ENCODE measurements at places on chromosomes 7 and 10.

- DNase-seq = no peak
Observed at GRCh38 chr7:83956104-83956503, 238.5 kb downstream of the SEMA3A start.

- DNase-seq = no peak
Observed at GRCh38 chr7:130346941-130347340, 2.3 kb downstream of the CPA5 start.

DNA sequence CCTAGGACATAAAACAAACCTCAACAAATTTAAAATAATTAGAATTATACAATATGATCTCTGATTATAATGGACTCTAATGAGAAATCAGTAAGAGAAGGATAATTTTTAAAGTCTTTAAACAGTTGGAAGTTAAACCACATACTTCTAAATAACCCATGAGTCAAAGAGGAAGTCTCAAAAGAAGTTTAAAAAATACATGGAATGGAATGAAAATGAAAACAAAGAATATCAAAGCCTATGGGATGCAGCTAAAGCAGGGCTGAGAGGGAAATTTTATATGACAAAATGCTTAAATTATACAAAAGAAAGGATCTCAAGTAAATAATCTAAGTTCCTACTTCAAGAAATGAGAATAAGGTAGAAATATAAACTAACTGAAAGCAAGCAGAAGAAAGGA is 460.5 kb downstream of the RPS24 start:
- DNase-seq = no peak

GRCh38 chr7:32942415-32943251 is 14.6 kb upstream of the FKBP9 start:
- DNase-seq = peak; percentile 88

GRCh38 chr7:11332865-11333228 is 359.2 kb downstream of the PHF14 start:
- no peak for DNase-seq

GRCh38 chr10:23695825-23696420 is 257.0 kb downstream of the OTUD1 start:
- DNase-seq = no peak

GRCh38 chr7:52475001-52475582 is 560.3 kb upstream of the POM121L12 start:
- DNase-seq = no peak

GRCh38 chr7:27176962-27177794 is 3.1 kb upstream of the HOXA10 start:
- no peak for DNase-seq

GRCh38 chr7:44401692-44402091 is 76.3 kb upstream of the CAMK2B start:
- DNase-seq = no peak

DNA sequence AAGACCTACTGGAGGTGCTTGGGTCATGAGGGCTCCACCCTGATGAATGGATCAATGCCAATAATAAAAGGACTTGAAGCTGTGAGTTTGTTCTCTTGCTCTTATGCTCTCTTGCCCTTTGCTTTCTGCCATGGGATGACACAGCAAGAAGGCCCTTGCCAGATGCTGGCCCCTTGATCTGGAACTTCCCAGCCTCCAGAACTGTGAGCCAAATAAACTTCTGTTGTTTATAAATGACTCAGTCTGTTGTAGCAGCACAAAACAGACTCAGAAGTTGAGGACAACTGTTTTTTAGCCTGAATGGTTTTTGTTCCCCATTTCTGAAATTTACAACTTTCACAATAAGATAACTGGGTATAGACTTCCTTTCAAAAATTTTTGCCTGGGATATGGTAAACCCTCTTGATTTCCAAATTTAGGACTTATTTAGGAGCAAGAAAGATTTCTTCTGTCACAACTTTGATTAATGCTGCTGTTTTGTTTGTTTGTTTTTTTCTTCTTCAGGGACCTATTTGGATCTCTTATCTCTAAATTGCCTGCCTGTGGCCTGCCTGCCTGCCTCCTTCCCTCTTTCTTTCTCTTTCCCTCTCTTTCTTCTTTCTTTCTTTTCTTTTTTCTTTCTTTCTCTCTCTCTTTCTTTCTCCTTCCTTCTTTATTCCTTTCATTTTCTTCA is 12.1 kb downstream of the ENTPD1 start:
- DNase-seq = no peak

GRCh38 chr7:22173685-22174573 is 183.0 kb downstream of the RAPGEF5 start:
- no peak for DNase-seq

GRCh38 chr7:115933471-115933870 is 97.1 kb downstream of the TFEC start:
- DNase-seq = no peak

GRCh38 chr7:93315896-93316295 is 83.7 kb downstream of the VPS50 start:
- DNase-seq = no peak

- DNase-seq = no peak
Observed at GRCh38 chr7:56537952-56538351, 421.7 kb upstream of the NUPR2 start.

DNA sequence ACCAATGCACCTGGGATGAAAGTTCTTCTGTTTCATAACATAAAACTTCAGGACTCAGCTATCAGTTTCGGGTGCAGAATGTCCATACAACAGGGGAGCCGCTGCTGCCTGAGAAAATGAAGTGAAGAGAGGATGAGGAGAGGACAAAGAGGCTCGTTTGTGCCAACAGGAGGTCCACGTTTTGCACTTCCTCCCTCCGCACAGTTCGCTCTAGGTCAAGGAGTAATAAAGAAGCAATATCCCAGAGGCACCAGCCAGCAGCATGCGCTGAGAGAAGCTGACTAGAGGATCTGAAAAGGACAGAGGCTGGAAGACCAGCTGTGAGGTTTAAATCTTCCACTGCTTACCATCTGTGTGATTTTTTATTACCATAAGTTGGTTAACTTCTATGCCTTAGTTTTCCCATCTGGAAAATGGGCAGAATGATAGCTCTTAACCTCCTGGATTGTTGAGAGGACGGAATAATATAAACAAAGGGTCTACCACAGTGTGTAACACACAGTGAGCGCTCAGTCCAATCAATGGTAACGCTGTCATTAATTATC is 709 bp downstream of the GPAM start:
- DNase-seq = no peak

DNA sequence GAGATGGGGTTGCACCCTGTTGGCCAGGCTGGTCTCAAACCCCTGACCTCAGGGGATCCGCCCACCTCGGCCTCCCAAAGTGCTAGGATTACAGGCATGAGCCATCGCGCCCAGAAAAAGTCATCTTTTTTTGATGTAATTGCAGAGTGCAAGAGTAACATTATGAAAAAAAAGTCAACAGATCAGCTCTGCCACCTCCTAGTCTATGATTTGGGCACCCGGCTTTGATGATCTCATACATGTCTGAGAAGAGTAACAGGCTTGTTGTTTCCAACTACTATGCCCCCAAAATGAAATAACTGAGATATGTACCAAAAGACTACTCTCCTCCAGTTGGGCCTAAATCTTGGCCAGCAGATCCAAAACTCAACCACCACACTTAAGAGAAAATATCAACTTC is 40.8 kb downstream of the VOPP1 start:
- no peak for DNase-seq

GRCh38 chr10:99429517-99430095 is 818 bp downstream of the GOT1 start:
- no peak for DNase-seq

DNA sequence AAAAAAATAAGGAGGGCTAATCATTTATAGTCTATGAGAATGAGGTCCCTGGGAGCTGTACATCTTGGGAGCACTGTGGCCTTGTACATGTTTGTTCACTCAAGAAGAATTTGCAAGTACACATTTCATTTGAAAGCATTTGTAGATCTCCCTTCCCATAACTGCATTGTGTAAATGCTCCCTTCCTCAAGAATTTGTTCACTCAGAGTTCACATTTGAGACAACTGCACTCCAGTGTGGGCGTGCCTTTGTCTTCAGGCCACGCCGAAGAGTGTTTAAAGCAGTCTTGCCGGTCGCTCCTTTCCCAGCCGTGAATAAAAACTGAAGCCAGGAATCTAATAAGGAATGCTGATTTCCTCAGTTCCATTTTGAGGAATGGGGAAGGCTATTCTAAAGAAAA is 291.1 kb upstream of the LYZL1 start:
- no peak for DNase-seq

DNA sequence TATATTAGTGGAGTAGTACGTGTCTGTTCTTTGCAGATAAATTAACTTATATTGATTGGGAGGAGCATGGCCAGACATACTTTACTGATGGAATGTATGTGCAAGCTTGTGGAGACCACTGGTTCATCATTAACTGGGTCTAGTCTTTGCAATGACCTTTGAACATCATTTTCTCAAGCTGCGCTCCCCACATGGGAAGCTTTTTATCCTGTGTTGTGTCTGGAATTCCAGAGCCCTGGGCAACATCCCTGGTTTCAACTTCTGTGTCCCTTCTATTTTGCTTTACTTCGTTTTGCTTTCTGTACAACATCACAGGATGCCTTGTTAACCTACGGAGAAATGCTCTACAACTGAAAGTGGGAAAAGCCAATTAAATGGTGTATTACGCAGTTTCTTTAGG is 38.3 kb downstream of the MACROH2A2 start:
- DNase-seq = no peak

DNA sequence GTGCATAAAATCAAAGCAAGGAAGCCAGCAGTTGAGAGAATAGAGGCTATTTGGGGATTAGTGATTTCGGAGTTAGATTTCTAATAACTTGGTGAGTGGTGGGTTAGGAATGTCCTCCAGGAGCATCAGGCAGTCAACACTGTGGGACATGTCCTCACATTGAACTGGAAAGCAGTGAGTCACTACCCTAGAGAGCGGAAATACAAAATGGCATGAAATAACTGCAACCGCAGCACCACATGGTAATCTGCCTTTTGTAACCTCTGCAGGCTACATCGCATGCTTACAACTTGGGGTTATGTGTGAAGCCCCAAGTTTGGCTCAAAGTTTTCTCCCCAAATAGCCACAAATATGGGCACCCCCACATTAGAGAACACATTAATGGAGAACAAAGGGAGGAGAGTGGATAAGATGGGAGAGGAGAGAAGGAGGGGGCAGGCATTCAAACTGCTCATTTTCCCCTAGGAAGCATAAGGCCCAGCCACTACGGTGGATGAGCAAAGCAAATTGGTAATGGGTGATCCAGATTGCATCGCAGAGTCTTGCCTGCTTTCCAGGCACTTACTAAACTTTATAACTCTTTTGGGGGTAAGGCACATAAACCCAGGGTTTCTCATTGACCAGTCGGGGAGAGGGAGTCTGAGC is 22.0 kb upstream of the SLF2 start:
- no peak for DNase-seq

GRCh38 chr7:132491391-132491945 is 84.8 kb downstream of the PLXNA4 start:
- no peak for DNase-seq

DNA sequence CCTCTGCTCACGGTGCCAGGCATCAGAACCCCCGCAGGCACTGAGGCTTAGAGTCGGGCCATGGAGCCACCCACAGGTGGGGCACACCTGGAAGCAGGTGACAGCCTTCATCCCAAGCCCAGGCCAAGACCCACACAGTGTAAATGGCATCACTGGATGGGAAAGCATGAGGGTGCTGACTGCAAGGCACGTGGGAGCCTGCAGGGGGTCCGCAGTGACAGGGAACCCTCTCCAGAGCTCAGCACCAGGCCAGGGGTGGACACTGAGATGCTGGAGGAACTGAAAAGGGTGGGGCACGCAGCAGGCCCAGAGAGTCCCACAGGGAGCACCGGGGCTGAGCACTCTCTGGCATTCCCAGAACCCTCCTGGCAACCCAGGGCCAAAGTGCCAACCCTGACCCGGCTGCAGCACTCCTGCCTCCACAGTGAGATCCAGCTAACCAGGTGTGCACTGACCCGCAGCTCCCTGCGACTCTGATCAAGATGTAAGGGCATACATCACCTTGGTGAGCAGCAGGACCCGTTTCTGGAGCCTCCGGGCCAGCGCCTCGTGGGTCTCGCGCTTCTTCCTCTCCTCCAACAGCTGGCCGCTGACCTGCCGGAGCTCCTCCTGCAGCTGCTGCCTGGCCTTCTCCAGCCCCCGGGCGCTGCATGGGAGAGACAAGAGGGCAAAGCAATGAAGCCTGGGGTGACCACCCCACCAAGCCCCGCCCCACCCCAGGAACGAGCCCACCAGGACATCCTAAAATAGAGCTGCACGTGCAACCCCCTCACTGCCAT is 163.9 kb downstream of the MAD1L1 start:
- DNase-seq = no peak

DNA sequence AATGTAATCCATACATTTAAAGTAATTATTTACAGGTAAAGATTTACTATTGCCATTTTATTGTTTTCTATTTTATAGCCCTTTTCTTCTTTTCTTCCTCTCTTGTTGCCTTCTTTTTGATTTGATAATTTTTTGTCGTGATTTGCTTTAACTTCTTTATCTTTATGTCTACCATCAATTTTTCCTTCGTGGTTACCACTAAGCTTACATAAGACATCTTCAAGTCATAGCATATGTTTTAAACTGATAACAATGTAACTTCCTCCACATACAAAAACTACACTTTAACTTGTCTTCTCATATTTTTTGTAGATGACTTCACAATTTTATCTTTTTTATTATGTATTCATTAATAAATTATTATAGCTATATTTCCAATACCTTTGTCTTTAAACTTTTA is 316.6 kb downstream of the PLXDC2 start:
- no peak for DNase-seq

DNA sequence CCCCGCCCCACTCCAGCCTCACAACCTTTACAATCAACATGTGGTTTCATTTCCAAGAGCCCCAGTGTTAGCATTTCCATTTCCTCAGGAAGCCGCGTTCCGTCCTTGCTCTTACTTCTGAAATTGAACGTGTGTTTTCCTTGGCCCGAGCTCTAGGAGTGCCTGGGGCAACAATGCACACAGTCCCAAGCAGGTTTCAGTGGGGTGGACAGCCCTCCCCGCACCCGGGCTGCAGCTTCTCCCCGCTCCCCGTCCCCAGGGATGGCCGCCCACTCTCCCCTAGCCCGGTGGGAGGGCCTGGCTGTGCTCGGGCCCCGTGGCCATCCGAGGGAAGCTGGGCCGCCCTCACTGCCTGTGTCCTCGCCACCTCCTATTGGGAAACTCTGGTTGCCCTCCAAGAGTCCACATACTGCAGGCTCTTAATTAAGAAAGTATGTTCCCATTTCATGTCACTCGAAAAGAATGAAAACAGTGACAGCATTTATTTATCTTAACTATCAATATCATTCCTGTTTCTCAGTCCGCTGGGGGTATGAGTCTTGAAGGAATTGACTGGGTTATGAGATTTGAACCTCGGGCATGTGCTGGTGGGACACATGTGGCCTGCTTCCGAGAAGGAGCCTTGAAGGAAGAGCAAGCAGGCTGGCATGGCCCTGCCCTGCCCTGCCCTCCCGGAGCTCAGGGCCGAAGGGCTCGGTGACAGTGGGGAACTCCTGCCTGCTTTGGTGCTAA is 163.8 kb downstream of the GRK5 start:
- DNase-seq = no peak

DNA sequence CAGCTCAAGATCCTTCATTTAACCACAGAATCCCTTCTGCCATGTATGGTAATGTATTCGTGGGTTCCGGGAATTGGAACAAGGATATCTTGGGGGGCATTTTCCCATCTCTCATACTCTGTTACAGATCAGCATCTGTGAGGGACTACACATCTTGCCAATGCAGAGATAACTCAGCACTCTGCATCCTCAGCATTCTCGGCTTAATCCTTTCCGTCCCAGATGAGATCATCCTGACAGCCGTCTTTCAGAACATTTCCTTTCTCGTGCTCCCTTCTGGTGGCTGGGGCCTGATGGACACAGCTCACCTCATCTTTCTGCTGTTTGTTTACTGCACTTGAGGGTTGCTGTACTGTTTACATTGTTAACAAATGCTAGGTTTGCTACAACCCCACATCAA is 25.3 kb downstream of the FKBP6 start:
- no peak for DNase-seq
